ENCODE measurements at places on chromosomes 4 and X.

GRCh38 chrX:73647632-73648322 lies 84.8 kb downstream of the CHIC1 start:
- no peak for DNase-seq

DNA sequence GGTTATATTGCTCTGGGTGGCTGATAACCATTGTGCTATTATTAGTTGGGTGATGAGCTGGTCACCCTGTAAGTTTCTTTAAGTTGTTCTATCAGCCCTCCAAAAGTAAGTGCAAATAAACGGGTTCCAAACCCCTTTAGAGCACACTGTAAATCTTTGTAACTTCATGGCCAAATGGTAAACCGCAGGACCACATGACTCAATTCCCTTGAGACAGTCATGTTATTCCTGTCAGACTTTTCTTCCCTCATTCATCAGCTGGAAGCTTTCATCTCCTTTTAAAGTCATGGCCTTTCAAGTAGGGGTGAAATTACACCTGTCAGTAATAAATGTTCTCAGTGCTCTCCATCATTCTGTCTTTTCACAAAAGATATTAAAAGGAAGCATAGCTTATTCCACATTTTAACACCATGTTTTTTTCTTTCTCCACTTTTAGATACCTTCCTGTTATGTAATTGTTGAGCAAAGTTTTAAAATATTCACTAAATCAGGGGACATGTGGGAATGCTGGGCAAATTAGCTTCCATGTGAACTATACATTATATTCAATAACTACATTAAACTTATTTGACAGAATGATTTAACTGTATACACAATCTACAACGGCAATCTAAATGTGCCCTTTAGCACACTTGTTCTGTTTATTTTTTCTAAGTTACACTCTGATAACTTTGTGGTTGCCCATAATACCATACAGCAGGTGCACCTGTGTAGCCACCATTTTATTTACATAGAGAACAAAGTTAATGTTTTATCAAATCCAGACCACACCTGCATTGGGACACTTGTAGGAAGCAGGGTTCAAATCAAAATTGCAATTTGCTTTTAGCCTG lies 275.5 kb downstream of the CFAP299 start:
- no peak for DNase-seq

GRCh38 chr4:107643021-107643420 lies 77.0 kb downstream of the PAPSS1 start:
- DNase-seq, result no peak

- no peak for DNase-seq
Measured at GRCh38 chr4:125398263-125399002, 83.7 kb downstream of the FAT4 start.

DNA sequence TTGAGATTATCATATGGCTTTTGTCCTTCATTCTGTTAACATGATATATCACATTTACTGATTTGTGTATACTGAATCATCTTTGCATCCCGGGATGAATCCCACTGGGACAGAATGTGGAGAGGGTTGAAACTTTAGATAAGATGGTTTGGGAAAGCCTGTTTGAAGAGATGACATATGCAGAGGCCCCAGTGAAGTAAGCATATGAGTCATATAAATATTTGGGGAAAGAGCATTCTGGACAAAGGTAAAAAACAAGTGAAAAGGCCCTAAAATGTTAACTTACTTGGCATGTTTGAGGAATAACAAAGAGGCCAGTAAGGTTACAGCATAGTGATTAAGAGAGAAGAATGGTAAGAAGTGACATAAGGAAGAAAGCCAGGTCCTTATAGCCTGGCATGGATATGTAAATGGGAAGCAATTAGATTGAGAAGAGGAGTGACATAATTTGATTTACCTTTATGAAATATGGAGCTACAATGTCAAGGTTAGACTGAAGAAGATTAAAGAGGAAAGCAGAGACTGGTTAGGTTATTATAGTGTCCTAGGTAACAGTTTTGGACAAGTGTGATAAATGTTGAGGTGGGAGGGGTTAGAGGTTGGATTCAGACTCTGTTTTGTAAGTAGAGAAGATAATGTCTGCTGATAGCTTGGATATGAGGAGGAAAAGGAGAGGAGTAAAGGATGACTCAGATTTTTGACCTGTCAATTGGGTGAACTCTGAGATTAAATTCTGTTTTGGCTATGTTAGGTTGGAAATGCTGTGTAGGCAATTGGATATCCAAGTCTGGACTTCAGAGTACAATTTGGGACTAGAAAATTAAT lies 54.6 kb upstream of the DRP2 start:
- no peak for DNase-seq

DNA sequence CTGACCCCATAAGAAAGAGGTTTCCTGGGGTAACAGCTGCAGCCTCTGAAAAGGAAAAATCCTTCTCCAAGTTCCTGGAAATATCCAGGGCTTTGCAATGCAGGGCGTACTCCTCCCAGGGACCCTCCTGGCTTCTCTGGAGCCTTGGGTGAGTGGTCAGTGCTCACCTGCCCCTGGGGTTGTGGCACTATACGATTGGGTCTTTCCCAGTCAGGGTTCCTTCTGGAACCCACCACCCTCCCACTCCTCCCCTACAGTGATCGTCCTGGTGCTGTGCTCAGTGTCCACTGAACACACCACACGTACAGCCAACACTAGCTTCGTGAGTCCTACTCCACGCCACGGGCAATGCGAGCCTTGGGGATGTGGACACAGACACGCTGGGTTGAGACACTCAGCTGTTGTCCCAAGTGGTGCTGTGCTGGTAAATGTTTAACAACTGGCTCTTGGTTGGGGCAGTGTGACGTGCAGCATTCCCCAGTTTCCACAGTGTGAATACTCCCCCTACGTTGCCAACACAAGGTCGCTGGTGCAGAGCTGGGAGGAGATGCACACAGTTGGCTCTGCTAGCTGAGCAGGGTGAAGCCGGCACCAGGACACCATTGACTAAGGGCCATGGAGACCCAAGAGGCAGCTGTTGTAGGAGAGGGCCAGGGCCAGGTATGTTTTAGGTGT lies 65.4 kb downstream of the HTRA3 start:
- no peak for DNase-seq

GRCh38 chr4:25861280-25861950 lies 1.4 kb downstream of the SEL1L3 start:
- peak; percentile 83 for DNase-seq

GRCh38 chr4:80206111-80206510 lies 8.8 kb downstream of the PRDM8 start:
- DNase-seq, result no peak

- DNase-seq, result no peak
Measured at GRCh38 chrX:40064055-40064597, 33.6 kb downstream of the BCOR start.

GRCh38 chrX:68147848-68148247 lies 285.4 kb downstream of the OPHN1 start:
- DNase-seq, result no peak

DNA sequence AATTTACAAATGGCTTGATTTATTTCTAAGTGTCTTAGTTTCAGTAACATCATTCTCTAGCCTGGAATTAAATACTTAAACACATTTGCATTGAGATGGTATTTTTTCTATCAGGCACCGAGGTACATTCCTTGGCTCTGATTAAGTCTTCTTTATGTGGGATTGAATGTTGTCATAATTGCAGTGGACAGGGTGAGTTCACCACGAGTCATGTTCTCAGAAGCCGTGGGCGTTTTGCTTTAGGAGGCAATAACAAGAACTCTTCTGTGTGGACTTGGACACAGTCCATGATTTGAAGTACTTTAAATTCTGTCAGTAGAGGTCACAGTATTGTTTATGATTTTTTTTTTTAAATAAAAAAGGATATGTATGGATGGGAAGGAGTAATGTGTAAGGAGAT lies 57.1 kb upstream of the EFHC2 start:
- peak; percentile 13 for DNase-seq

GRCh38 chr4:176153124-176153523 lies 42.3 kb downstream of the SPATA4 start:
- no peak for DNase-seq

- no peak for DNase-seq
Measured at GRCh38 chr4:33029976-33030375, 2309.8 kb downstream of the PCDH7 start.

DNA sequence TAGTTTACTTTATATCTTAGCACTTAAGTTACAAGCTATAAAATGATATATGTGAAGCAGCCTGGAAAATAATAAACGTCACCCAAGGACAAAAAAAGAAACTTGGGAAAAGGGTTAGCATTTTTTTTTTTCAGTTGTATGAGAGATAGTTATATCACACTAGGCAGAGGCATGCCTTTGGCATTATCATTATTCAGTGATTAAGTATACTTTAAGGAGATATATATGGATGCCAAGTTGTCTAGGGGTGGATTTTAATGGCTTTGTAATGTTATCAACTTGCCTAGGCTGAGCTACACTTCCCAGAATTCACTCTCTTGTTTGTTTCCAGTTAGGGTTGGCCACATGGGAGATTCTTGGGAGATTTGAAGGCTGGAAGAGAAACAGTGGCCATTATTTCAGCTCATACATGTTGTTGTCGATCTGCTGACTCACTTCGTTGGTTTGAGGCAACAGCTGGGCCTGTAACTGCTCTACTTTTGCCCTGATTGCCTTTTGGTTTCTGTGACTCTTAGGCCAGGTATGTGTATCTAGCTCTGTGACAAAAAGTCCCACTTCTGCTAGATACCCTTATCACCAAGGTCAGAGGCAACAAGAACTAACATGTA lies 11.5 kb upstream of the SRPX start:
- DNase-seq, result no peak

DNA sequence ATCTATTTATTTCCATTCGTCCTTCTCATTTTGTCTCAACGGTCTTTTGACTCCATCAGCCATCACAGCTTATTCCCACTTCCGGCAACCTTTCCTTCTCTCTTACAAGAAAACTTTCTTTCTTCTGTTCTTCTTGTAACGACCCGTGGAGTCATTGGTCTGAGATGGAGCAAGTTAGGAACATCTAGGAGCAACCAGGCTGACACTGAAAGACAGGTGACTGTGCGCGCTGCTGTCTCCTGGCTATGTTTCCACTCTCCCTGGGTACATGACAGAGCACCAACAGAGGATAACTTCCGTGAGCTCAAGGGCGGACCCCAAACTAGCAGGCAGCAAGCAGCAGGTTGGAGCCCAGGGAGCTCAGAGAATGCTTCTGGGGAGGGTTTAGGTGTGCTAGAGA lies 2.5 kb downstream of the FGF5 start:
- no peak for DNase-seq

DNA sequence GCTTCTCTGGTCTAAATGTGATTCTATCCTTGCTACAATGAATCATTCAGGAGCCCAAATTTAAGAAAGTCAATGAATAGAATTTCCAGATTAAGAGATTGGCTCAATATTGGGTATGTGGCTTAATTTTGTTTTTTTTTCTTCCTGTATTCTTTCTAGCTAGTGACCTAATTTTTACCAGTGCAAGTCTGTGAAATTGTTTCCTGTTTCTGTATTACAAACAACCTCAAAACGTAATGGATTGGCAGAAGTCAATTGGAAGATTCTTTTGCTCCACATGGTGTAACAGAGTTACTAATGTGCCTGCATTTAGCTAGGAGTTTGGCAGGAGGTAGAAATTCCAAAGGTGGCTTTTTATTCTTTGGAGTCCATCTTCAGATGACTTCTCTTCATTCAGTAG lies 17.6 kb downstream of the DYNLT3 start:
- DNase-seq, result no peak
